ENCODE measurements at places on chromosomes 12 and 14.

- no peak overlapping the region for H3K4me3 ChIP-seq
- no peak overlapping the region for H3K27ac ChIP-seq
- H3K36me3 ChIP-seq, result no peaks in the 10 kb centered on the region
- H3K27me3 ChIP-seq, result peaks cover 3% of the 10 kb centered on the region
Measured at GRCh38 chr14:23910101-23910875, 43.3 kb upstream of the DHRS4 start.

DNA sequence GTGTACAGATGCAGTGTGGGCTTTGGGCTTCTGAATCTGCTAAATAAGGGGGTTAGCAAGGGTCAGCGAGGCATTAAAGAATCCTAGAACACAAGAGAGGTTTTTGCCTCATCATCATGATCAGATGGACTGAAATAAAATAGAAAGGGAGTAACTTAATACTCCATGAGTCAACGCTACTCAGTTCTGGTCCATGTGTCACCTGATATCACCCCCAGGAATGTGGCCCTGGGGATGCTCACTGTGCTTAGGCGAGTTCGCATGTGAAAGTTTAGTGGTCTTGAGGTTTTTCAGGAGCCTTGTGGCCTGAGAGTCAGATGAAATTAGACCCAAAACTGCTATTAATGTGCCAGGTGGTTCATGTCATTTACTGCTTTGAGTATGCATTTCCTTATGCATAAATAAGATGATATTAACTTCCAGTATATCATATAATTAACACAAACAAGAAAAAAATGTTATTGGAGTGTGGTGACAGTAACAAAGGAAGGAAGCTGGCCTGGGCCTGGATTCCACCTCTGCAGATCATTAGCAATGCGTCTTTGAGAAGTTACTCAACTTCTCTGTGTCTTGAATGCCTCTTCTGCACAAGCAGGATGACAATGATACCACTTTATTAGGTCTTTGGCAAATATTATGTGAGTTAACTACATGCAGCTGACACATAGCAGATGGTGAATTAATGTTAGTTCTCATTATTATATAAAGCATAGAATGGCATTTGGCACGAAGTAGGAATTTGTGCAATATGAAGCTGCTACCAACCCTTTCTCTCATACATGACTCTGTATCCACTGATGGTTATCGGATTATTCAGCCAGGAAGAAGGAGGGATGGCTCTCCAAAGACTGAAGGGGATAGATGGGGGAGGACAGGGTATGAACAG, 1272.6 kb downstream of the AACS start:
- no peaks in the 10 kb centered on the region for H3K4me1 ChIP-seq
- DNase-seq, result no peak
- H3K27me3 ChIP-seq, result no peaks in the 10 kb centered on the region

- H3K27me3 ChIP-seq, result no peaks in the 10 kb centered on the region
- H3K4me3 ChIP-seq, result peak overlapping the region; percentile 5
- no peaks in the 10 kb centered on the region for H3K4me1 ChIP-seq
- peak; percentile 78 for DNase-seq
- no peaks in the 10 kb centered on the region for H3K36me3 ChIP-seq
Measured at GRCh38 chr12:119804011-119804641, 73.0 kb downstream of the CIT start.

- H3K27me3 ChIP-seq, result no peaks in the 10 kb centered on the region
- DNase-seq, result peak; percentile 43
- no peaks in the 10 kb centered on the region for H3K4me1 ChIP-seq
- no peak overlapping the region for H3K27ac ChIP-seq
Measured at GRCh38 chr14:100872259-100873095, 31.0 kb downstream of the RTL1 start.

DNA sequence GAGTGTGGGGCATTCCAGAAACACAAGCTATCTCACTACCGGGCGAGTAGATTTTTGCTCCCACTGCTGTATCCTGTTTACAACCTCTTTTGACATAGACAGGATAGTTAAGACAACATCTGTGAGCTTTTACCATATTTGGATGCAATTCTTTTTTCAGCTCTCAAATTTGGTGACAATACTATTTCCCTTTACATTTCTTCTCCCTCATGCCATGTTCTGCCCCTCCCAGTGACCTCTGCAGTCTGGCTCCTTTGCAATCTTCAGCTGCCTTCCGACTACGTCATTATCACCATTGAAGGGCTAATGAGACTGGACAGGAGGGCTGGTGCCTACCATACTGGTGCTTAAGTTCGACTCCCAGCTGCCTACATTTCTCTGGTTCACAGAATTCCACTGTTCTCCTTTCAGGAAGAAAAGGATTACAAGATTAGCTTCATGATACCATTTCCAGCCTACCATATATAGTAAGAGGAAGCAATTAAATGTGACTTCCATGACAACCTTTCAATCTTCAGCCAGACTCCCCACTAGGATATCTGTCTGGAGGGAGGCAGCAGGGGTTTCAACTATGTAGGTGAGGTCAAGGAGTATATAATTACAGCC, 251.6 kb downstream of the PHLDA1 start:
- peak overlapping the region; percentile 48 for H3K27ac ChIP-seq
- H3K4me1 ChIP-seq, result peaks cover 20% of the 10 kb centered on the region
- no peaks in the 10 kb centered on the region for H3K36me3 ChIP-seq
- no peak overlapping the region for H3K4me3 ChIP-seq

DNA sequence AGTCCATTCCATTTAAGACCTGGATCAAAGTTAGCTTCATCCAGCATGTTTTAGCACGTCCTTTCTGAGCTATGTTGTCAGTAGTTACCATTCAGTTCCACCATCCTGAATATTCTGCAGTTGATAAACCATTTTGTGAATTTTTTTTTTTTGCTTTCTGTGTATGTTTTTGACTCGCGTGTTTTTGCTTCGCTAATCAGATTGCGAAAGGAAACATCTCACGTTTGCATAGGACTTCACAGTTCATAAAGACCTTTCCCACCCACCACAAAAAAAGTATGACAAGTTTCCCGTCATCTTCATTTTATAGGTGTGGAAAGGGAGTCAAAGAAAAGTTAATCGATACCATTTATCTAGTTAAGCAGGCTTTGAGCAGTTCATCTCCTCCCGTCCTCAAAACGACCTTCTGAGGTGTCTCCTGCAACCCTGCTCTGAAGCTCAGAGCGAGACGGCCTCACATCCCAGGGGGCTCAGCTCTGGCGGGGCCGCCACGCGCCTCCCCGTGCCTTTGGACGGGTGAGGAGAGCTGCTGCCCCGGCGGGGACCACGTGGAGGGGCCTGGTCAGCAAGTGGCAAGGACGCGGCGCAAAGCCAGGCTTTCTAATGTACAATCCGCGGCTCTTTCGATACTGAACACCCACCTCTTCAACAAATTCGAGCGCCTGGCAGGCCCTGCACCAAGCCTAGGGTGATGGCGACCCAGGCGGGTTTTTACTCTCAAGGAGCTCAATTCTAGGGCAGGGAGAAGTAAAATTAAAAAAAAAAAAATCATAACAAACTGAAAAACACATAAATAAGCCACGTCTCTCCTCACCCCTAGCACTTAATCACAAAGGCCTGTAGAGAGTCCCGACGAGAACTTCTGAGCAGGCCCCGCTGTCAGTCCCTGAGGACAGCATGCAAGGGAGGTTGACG, 988 bp upstream of the TMEM263 start:
- peak overlapping the region; percentile 85 for H3K4me3 ChIP-seq
- peaks cover 4% of the 10 kb centered on the region for H3K4me1 ChIP-seq
- no peaks in the 10 kb centered on the region for H3K27me3 ChIP-seq
- DNase-seq, result peak; percentile 29

DNA sequence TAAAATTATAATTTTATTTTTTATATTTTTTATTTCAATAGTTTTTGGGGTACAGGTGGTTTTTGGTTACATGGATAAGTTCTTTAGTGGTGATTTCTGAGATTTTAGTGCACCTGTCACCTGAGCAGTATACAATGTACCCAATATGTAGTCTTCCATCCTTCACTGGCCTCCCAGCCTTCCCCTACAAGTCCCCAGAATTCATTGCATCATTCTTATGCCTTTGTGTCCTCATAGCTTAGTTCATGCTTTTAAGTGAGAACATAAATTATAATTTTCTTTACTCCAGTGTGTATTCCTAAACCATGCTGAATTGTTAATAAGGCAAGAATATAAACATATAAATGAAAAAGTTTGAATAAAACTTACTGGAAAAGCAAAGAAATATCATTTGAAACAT, 19.1 kb upstream of the NFKBIA start:
- H3K27me3 ChIP-seq, result no peaks in the 10 kb centered on the region
- H3K4me1 ChIP-seq, result peaks cover 6% of the 10 kb centered on the region
- no peak overlapping the region for H3K4me3 ChIP-seq
- H3K27ac ChIP-seq, result no peak overlapping the region
- no peak for DNase-seq
- no peaks in the 10 kb centered on the region for H3K36me3 ChIP-seq

DNA sequence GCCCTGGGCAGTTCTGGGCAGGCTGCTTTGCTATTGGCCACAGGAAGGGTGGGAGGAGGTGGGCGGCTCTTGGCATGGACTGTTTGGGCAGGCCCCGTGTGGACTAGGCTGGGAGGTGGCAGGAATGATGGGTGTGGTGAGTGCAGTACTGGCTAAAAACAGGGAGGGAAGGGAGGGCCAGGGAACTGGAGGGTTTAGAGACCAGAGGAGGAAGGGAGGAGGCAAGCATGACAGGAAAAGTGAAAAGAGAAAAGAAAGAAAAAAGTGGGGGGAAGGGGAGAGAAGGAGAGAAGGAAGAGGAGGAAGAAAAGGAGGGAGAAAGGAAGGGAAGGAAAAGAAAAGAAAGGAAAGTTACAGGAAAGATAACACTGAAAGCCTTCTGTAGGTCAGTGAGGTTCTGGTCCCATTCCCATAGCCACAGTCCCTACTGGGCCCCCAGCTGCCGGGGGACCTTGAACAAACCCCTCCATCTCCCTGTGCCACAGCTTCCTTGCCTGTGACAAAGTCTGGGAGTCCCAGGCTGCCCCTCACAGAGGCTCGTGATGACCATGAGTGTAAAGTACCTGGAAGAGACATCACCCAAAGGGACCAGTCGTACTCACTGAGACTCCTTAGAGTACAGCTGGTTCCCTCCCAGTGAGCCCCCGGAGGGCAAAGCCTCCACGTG, 1.1 kb upstream of the C14orf132 start:
- no peak overlapping the region for H3K27ac ChIP-seq
- H3K36me3 ChIP-seq, result peaks cover 9% of the 10 kb centered on the region
- no peak for DNase-seq
- peaks cover 12% of the 10 kb centered on the region for H3K4me1 ChIP-seq
- H3K27me3 ChIP-seq, result peaks cover 12% of the 10 kb centered on the region
